ENCODE measurements at places on chromosomes 2 and 18. TPM values are rescaled to one million over a fixed set of nuclear protein-coding genes. Genes with fewer than 3 reads are reported as not detected.

DNA sequence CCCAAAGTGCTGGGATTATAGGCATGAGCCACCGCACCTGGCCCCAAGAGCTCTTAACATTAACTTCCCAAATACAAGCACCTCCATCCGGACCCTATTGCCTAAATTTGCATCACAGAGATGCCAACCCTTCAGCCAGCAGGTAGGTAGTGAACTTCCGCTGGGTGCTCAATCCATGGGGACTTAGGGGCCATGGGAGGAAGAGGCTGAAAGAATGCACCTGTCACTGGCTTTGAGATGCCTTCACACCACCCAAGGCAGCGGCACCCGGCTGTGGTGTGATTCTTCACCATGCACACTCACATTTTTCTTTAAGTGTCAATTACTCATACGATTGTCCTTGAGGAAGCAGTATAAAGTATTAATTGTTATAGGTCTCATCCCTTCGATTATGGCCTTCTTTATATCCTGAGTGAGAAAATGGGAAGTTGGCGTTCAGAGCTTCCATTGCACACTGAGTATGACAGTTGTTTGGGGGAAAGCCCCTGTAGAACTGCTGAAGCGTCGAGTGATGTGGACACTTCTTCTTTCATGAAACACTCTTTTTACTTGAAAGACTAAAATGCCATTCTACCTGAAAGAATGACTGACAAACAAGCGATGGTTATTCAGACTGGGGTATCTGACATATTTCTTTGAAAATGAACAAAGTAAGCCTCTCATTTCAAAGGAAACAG lies 51.8 kb upstream of the BIN1 start:
- DNase-seq = no peak

DNA sequence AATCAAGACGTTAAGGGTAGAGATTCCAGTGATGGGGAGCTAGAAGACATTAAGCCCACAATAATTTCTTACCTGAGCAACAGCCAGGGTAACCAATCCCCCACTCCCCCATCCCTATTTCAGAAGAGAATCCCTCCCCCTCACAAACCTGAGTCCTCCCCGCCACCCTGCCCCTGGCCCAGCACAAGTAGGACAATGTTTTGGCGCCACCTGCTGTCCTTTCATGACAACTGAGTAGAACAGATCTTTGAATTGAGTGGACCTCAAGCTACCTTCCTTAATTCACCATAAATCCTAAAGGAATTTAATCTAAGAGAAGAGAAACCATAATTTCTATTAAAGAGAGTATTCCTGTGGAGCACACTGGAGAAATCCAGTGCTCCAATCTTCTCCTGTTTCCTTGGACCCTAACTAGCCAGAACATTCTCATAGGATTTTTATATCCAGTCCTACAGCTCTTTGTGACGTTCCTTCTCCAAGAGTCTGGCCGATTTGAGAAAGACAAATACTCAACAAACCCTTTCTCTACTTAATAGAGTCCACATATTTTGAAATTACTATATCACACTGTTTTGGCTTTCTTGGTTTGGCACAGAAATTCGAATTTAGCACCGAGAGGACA lies 41.1 kb downstream of the NHEJ1 start:
- DNase-seq = peak; percentile 82

DNA sequence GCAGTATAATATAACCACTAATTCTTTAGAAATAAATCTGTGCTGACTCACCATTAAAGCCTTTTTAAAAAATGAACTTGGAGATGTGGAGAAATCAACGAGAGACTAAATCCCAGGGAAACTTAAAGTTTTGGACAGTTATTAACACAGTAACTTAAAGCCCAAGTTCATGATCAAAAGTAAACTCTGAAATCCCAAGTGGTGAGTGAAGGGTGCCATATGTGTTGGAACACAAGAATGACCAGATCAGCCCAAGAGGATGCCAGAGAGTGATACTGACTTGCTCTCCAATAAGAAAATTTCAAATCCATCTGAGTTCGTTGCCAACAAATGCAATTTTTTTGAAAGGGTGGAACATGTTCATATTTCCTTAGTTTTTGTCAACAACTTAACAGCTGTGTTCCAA lies 838.1 kb upstream of the ACVR2A start:
- no peak for DNase-seq

The NOL4 gene
- total RNA-seq = not detected

The HOXD13 gene
- total RNA-seq = 1.4 TPM

The AGAP1 gene
- total RNA-seq = 31.1 TPM

The B3GNT7 gene
- total RNA-seq = 3.6 TPM
